CD4-positive, alpha-beta T cell treated with Interleukin-17A for 1 hour (primary cell): ENCODE measurements at places on chromosomes 16 and 17.

- DNase-seq, result no peak
Observed at GRCh38 chr17:28338056-28338768, 2.7 kb downstream of the TNFAIP1 start.

GRCh38 chr17:47325176-47325575 lies 1.4 kb downstream of the EFCAB13 start:
- no peak for DNase-seq

DNA sequence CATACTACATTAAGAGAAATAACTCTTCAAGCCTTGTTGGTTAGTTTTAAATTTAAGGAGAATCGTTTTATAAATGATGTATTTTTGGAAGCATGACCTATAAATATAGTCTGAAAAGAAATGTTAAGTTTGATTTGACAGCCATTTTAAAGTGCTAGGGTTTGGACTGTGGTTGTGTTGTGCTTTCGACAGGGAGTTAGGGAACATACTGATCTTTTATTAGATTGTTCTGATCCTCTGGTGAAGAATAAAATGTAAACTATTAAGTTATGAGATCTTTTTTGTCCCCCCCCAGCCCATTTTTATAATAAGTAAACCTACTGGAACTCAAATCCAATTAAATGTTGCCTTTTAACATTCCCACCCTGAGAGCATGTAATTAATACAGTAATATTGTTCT lies 12.0 kb downstream of the TAF15 start:
- no peak for DNase-seq

DNA sequence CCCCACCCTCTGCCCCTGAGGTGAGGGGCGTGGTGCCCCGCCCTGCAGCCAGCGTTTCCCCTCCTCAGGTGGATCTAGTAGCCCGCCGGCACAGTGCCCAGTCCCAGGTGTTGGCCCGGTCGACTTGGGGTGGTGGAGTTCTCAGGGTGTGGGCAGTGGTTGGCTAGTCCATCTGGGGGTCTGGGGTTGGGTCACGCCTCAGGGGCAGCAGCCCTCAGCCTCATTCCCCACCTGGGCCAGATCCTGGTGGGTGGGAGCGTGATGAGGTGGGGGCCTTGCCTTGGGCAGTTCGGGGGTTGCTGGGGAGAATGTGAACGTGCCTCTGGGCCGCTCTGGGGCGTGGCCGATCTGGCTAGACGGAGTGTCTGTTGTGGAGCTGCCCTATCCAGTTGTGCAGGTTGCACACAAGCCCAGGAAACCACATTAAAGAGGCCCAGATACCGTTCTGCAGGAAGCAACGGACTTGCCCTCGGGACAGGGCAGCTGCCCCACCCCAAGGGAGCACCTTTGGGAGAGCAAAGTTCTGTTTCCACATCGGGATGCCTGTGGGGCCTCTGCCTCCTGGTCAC lies 32.0 kb downstream of the GSE1 start:
- no peak for DNase-seq

GRCh38 chr16:90020838-90021382 lies 1.7 kb upstream of the DBNDD1 start:
- no peak for DNase-seq

DNA sequence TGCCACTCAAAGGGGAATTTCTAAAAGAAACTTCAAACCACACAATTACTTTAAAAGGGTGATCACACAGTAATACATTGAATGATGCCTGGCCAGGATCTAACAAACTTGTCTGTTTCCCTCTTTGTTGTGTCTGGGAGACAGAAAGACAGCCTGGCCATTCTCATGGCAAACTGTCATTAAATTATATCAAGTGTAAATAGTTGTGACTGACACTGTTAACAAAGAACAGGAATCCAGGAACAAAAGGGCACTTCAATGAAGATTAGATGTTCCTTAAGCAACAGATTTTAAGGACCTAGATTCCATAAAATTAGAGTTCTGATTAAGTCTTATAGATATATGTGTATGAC lies 383.6 kb downstream of the KCNJ2 start:
- no peak for DNase-seq

DNA sequence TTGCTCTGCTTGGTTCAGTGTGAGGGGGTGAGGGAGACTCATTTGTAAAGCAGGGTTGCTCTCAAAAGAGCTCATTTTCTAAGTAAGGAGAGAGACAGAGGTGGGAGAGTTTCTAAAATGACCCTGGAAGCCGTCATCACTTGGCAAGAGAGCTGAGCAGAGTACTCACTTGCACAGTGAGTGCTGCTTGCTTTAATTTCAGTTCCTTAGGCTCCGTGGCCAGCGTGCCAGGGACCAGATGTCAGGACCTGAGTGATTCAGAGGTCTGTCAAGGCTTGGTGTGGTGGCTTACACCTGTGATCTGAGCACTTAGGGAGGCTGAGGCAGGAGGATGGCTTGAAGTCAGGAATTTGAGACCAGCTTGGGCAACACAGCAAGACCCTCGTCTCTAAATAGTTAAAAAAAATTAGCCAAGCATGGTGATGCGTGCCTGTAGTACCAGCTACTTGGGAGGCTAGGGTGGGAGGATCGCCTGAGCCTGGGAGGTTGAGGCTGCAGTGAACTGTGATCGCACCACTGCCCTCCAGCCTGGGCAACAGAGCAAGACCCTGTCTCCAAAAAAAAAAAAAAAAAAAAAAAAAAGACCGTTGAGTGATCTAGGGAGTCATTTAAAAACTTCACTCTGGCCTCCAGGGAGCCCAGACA lies 10.7 kb downstream of the ZNF205 start:
- no peak for DNase-seq

- peak; percentile 34 for DNase-seq
Observed at GRCh38 chr16:528111-529011, 849 bp downstream of the CAPN15 start.

DNA sequence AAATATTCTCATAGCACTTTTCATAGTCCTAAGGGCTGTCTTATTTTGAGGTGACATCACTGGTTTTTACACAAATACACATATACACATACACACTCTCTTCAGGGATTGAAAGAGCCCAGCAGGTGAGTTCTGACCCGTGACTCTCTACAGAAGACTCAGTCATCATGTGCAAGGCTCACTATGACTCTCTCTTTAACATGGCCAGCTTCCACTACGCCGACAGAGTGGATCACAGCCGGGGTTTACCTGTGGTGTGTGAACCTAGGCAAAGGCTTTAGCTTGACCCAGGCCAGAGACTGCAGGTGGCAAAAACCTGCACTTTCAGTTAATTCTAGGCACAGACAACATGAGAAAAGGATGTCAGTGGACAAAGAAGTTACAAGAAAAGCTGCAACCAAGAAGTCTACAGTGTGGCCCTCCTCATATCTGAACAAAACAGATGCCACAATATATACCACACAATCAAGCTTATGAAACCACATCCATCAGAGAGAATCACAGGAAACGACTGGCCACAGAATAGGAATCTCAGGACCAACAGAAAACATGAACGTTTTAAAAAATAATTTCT lies 56.5 kb downstream of the CYTH1 start:
- DNase-seq, result peak; percentile 59

- DNase-seq, result peak; percentile 23
Observed at GRCh38 chr17:31489295-31490018, 98.0 kb downstream of the RAB11FIP4 start.

DNA sequence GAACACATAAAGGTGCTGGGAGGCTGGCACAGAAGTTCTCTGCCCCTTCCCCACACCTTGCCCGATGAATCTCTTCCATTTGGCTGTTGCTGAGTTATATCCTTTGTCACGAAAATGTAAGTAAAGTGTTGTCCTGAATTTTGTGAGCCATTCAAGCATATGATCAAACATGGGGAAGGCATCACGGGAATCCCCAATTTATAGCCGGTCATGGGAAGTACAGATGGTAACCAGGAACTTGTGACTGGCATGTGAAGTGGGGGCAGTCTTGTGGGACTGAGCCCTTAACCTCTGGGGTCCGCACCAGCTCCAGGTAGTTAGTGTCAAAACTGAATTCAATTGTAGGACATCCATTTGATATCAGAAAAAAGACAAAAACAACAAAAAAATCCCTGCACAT lies 13.2 kb downstream of the TOM1L2 start:
- DNase-seq, result peak; percentile 16

GRCh38 chr17:1201132-1201702 lies 21.4 kb upstream of the ABR start:
- DNase-seq, result peak; percentile 67

- no peak for DNase-seq
Observed at GRCh38 chr16:66342294-66342900, 24.1 kb upstream of the CDH5 start.

GRCh38 chr17:45127548-45128300 lies 4.6 kb downstream of the PLCD3 start:
- no peak for DNase-seq

GRCh38 chr17:80414508-80414802 lies 512 bp upstream of the ENDOV start:
- DNase-seq, result peak; percentile 9

DNA sequence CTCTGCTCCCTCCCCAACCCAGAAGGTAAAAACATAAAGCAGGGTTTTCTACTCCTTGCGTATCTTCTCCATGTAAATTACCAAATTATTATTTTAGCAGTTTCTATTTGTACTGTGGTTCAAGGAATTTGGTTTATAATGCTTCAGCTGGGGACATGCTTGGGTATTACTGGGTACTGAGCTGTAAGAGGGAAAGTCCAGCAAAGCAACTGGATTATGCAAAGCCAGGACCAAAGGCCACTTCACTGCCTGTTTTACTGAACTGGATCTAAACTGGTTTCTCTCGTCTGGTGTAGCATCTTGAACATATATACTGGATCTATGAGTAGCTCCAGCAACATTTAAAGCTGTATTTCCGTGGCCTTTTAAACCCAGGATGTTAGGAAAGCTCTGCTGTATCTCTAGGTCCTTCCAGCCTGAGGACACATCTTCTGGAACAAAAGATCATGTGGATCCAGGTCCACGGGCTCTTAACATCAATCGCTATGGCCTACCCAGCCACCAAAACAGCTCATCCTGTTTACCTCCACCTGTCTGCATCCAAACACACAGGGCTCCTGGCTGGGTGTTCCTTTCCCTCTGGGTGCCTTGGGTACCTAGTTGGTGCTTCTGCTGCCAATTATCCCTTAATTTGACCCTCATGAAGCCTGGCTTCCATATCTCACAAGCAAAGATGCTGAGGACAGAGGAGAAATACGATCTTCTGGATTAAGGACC lies 7.2 kb downstream of the PMP22 start:
- no peak for DNase-seq

DNA sequence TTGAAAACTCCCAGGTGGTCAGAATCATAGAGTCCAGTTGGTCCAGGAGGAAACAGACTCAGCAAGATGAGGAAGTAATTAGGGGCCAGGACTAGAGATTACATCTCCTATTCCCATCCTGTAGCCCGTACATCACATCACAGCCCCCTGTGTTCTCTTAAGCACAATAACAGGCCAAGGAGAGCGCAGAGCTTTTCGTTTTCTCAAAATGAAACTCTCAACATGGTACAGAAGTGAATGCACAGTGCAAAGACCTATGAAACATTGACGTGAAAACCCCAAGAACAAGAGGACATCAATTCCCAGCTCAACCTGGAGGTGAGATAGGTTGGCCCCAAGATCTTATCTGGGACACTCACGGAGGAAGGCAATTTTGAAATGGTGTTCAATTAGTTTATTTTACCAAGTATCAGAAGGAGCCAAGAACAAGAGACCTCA lies 9.0 kb downstream of the PIK3R5 start:
- DNase-seq, result no peak

GRCh38 chr16:74892574-74893461 lies 92.1 kb downstream of the WDR59 start:
- DNase-seq, result no peak

- DNase-seq, result no peak
Observed at GRCh38 chr17:74767111-74767516, 9.0 kb downstream of the NAT9 start.

DNA sequence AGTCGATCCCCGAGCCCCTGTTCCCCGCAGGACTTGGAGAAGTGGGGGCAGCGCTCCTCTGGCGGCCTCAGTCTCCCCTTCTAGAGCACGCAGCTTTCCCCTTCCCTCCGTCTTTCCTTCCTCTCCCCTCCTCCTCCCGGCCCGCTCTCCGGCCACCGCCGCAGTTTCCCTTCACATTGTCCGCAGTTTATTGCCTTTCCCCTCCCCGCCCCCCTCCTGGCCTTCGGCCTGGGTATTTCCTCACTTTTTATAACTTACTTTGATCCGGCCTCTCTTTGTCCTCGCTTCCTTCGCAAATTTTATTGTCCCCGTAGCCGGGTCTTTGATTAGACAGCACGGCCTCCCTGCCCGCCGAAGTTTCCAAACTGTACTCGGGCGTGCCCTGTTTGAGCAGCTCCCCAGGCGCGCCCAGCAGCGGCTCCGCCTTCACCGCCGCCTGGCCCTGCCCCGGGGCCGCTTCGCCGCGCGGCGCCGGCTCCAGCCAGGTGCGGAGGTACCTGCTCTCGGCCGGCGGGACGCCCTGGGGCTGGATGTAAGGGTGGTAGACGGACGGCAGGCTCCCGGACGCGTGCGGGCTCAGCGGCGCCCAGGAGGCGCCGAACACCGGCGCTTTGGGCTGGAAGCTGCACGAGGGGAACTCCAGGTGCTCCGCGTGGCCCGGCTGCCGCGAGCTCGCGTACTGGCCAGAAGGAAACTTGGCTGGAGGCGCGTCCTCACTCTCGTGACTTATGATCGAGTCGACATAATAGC lies 488 bp downstream of the HOXB9 start:
- peak; percentile 48 for DNase-seq

GRCh38 chr16:79698341-79698753 lies 97.8 kb upstream of the MAF start:
- no peak for DNase-seq

DNA sequence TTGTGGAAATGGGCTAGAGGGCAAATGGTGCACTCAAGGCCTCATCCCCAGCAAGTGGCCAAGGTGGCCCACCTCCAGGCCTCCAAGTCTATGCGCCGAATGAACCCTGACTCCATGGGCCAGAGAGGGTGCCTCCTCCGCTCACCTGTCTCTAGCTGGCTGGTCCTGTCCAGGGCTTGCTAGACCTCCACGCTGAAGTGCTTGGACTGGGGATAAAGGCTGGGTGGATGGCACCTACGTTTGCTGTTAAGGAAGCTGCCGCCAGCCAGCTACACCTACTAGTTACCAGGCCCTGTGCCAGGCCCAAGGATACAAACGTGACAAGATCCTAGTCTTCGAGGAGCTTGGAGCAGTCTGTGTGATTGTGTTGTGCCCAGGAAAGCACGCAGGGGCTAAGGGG lies 739 bp upstream of the SGCA start:
- DNase-seq, result no peak

DNA sequence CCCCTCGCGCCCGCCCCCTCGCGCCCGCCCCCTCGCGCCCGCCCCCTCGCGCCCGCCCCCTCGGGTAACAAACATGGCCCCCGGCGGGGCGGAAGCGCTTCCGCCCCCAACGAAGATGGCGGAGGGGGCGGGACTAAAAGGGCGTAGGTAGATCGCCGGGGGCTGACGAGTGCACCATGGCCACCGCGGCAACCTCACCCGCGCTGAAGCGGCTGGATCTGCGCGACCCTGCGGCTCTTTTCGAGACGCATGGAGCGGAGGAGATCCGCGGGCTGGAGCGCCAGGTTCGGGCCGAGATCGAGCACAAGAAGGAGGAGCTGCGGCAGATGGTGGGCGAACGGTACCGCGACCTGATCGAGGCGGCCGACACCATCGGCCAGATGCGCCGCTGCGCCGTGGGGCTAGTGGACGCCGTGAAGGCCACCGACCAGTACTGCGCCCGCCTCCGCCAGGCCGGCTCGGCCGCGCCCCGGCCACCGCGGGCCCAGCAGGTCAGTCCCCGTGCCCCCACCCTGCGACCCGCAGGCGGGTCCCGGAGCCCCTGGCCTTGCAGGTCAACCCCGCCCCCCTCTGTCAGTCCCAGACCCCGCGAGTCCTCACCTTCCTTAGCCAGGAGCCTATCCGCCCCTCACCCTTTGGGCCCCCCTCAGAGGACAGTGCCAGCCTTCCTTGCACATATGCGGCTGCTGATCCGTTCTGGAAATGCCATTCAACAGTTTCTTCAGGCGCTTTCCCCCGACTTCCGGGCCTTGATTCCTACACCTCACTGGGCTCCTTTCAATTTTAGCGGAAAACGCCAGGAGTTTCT lies at the start of gene COG1:
TSS of gene COG1 (plus strand) at position 162 of the 808 bp plus-strand sequence. CDS start at position 177, 15 bp downstream.
- DNase-seq, result peak; percentile 87
